Neural crest cell (in vitro differentiated cells): ENCODE measurements at places on chromosomes 6 and 20. TPM values are rescaled to one million over a fixed set of nuclear protein-coding genes. Genes with fewer than 3 reads are reported as not detected.
A peak's percentile ranks its signal among the peaks of the same experiment; 100 is the strongest.

DNA sequence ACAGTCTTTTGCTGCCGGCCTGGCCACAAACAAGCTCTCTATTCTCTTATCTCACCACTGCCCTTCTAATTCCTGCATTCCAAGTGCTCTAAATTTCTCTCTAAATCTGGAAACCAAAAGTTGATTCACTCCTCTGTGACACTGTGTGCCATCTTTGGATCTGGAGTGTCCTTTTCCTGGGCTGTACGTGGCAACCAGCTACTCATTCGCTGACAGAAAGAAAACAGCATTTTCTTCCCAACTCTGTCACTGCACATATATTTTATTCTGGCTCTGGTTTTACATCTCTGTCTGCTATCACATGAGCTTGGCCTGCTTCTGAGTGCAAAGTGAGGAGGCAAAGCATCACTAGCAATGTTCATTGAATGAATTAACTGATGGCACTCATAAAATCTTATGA is 397.2 kb upstream of the MAP3K7 start:
- DNase-seq = no peak

CALHM4 gene
- total RNA-seq = not detected in 2 replicates

DNA sequence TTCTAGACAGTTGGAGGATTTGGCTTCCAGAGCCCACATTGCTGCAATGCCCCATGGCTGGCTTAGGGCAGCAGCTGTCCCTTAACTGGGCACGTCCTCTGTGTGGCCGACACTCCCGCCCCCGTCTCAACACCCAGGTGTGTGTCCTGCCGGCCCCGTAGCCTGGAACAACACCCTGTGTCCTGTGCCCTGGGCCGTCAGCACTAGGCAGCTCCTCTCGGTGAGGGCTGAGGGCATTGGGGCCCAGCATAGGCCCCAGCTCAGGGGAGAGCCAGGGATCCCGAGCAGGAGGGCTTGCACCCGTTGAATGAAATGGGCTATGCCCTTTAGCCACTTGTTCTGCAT is 121.0 kb downstream of the CDH4 start:
- no peak for DNase-seq

FIG4 gene
- 12.7 and 14.7 TPM in 2 replicates for total RNA-seq

- no peak for DNase-seq
Measured at GRCh38 chr6:143880412-143880811, 16.1 kb downstream of the ZC2HC1B start.

- DNase-seq = no peak
Measured at GRCh38 chr6:122315842-122316241, 83.6 kb upstream of the HSF2 start.

EPPIN gene
- not detected in 2 replicates for total RNA-seq

NR2E1 gene
- total RNA-seq = not detected in 2 replicates

DNA sequence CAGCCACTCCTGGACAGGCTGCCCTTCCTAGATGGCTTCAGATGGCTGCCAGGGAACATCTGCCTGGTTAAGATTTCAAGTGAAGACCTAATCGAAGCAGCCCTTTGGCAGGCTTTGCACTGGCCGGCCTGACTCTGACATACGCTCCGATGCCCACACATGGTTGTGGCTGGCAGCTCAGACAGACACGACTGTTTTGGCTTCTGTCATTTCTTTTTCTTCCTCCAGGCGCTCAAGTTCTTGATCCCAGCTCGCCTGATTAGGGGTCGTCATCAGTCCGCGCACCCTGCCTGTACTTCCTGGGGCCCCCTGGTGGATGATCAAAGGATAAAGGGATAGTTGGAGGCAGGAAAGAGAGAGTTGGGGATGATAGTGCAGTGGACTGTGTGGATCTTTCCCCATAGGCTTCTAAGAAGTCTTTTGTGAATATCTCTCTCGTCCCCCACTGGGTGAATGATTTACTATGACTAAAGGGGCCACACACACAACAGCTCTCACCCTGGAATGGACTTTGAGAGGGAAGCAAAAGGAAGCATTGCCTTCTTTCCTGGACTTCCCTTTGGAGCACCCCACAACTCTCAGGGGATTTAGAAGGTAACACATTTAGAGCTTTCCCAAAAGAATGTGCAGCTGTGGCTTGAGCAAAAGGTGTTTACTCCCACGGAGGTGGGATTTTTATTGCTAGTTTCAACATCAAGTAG is 21.4 kb upstream of the TRAM2 start:
- peak; percentile 76 for DNase-seq

- no peak for DNase-seq
Measured at GRCh38 chr20:4476903-4477500, 244.7 kb upstream of the PRND start.

WASF1 gene
- total RNA-seq = 48.9 and 51.6 TPM in 2 replicates

GRCh38 chr6:80465513-80465912 is 359.0 kb downstream of the BCKDHB start:
- no peak for DNase-seq

- no peak for DNase-seq
Measured at GRCh38 chr6:13466304-13467215, 20.8 kb downstream of the GFOD1 start.

- no peak for DNase-seq
Measured at GRCh38 chr6:23370051-23370450, 756.0 kb upstream of the NRSN1 start.

- no peak for DNase-seq
Measured at GRCh38 chr20:63657260-63657936, 714 bp upstream of the RTEL1 start.

DNA sequence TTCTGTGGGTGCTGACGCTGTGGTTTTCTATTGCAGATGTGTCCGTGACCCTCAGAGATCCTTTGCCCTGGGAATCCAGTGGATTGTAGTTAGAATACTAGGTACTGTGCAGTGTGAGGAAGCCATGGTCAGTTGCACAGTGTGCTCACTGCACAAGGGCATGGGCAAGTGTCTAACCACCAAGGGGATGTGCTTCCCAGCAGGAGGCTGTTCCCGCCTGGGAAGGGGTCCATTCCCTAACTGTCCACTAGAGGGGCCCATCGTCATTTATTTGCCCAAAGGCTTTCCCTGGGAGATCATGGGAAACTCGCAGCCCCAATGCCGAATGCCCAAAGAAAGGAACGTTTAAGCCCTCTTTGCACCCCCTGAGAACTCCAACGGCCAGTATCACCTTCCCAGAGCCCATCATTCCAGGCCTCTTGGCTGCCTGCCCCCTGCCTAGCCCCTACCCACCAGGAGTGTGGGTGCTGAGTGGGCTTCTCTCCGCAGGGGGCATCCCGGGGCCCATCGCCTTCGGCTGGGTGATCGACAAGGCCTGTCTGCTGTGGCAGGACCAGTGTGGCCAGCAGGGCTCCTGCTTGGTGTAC is 26.2 kb downstream of the SLCO4A1 start:
- peak; percentile 87 for DNase-seq

DNA sequence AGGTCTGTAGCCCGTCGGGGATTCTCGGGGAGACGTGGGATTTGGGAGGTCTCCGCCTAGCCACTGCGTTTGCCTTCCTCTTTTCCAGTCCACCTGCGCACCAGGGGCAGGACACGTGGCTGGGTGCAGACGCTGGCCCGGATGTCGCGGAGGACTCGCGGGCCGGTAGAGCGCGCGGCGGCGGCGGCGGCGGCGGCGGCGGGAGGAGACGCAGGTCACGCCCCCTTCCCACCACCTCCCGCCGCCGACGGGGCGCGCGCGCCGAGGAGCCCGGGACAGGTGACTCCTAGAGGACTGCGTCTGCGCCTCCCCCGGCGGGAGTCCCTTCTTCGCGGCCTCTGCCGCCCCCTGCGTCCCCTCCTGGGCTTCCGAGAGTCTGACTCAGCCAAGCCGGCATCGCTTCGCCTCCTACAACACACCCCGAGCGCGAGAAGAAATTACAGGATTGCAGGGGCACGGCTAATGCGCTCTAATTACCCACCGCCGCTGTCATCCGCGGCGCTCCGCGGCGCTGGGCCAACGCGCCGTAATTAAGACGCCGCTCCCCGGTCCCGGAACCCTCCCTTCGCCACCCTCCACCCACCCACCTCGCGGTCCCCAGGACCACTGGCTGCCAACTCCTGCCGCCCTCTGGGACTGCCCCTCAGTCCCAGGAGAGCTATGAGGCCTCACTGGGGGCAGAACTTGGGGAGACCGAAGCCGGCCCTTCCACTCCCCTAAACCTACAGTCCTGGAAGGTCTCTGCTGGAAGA is 124.5 kb downstream of the MRPL14 start:
- peak; percentile 32 for DNase-seq

DNA sequence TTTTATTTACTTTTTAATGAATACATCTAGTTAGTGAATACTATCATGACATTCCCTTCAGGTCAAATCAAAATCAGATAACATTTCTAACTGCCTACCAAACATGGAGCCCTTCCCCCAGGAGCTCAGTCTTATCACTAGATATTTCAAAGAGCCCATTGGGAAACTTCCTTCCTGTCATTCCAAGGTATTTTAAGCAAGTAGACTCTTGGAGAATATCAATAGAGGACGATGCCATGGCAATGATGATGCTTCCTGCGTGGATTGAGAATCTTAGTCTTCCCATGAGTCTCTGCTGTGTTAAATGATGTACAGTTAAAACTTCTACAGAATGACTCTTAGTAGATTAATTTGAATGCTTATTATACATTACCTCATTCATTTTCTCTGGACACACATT is 384.9 kb downstream of the CENPW start:
- no peak for DNase-seq

DNA sequence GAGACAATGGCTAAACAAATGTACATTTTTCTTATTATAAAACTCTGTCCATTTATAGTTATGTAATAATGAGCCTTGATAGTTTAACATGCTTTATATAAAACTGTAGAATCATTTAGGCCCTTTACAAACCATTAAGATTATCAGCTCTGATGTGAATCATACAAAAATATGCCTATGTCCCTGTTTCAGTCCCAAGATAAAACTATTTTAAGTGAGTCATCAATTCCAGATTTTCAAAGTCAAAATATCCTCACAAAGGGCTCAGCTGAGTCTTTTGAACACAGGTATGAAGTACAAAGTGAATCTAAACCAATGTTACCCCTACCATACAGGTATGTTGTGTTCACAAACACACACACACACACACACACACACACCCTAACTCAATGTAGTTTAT is 88.0 kb downstream of the PTPRK start:
- DNase-seq = no peak

DNA sequence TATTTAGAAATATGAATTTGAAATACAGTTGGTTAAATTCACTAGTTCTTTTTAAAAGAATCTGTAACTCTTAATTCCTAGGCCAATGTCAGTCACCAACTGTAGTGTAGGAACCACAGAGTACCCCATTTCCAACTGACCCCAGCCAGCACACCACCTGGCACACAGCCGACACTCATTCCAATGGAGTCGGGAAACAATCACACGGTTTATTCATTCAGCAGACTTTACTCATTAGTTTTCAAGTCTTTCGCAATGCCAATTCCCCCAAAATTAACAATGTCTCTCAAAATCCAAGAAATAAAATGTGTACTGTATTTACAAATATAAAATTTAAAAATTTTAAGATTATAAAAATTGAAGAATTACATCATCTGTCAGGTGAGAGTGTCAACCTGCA is 13.5 kb downstream of the ARG1 start:
- no peak for DNase-seq

SLC22A3 gene
- 0.12 TPM in 1 of 2 replicates, not detected in the other for total RNA-seq

DNA sequence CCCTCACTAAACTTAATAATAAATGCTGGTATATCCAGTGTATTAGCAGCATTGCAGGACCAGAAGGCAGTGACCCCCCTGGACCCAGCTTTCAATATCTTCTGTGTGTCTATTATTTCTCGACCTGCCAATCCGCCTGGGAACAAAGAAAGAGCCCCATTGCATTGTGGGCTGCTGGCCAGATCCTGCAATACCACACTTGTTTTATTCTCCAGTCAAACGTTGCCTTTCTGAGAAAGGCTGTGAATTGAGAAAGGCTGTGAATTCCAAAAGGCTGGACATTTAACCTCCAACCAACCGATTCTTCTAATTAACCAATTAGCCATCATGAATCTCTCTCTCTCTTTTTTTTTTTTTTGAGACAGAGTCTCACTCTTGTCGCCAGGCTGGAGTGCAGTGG is 1.5 kb upstream of the MTO1 start:
- DNase-seq = peak; percentile 20

DNA sequence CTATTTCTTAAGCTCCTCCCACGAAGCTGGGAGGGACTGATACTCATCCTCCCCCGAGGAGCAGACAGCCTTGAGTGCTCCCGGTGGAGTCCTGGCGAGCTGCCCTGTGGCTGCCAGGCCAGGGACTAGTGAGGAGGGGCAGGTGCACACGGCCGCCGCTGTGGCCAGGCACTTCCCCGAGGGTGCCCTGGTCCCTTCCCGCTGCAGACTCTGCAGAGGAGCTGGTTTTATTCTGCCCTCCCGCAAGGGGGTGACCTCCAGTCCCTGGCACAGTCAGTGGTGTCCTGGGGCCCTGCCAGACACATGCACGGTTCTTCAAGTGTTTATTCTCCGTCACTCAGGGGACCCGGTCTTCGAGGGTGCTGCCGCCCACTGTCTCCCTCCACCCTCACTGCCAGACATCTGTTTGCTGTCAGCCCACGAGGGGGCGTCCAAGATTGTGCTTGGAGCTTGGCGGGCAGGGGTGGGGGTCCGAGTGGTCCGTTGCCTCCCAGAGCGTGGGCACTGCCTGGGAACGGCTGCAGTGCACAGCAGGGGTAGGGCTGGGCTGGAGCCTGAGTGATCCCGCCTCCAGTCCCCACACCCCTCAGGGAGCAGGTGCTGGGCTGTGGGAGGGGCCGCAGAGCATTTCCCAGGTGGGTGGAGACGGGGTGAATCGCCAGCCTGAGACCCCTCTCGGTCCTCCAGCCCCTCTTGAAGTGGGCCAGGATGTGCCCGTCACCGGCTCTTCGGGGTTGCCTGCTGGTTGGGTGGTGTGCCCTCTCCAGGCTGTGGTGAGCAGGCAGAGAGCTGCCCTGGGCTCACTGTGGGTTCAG is 3.1 kb upstream of the CABLES2 start:
- peak; percentile 65 for DNase-seq

HMGA1 gene
- total RNA-seq = 1,143 and 1,176 TPM in 2 replicates

GRCh38 chr20:13929836-13930235 is 60.6 kb downstream of the SEL1L2 start:
- no peak for DNase-seq

MAP7 gene
- 1.3 and 1.4 TPM in 2 replicates for total RNA-seq

GRCh38 chr20:46464451-46464850 is 48.9 kb downstream of the ZNF334 start:
- DNase-seq = no peak

- no peak for DNase-seq
Measured at GRCh38 chr6:139146317-139146726, 11.4 kb downstream of the HECA start.

- no peak for DNase-seq
Measured at GRCh38 chr20:33027769-33028751, 3.4 kb upstream of the BPIFB6 start.

GRCh38 chr6:90261801-90262200 is 34.8 kb downstream of the BACH2 start:
- DNase-seq = no peak

DNA sequence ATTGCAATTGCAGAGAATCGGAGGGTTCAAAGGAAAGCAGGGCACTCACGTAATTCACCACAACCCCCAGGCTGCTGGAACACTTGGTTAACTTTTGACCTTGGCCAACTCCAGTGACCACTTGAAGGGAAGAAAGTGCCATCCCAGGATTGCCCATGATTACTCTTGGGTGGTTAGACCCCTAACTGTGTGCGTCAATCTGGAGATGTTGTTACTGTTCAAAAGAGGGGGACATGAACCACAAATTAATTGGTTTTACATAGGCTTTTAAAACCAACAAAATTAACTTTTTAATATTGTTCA is 50.1 kb upstream of the NCOA3 start:
- no peak for DNase-seq

- DNase-seq = no peak
Measured at GRCh38 chr6:30135147-30135546, 793 bp upstream of the TRIM40 start.

ARMH2 gene
- not detected in 2 replicates for total RNA-seq
